NCI-H2081 (cell line): ENCODE measurements at places on chromosomes 5 and 9.

GRCh38 chr5:73973135-73973534 lies 347.1 kb downstream of the ARHGEF28 start:
- no peak for DNase-seq

DNA sequence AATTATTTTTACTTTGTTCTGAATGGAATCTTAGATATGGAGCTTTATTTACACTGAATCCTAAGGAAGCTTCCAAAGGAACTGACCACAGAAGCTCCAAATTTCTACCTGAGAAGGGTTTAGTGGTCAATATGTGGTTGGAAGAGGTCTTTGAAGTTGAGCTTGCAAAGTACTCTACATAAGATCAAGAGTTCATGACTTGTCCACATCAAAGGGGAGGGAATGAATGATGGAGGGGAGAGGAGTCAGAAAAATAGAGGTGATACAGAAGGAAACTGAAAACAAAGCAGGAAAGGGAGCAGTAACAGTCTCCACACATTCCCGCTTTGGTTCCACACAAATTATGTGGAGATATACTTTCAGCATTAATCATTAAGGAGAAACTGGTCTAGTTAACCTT lies 450.9 kb downstream of the HINT1 start:
- DNase-seq: no peak

- peak; percentile 21 for DNase-seq
Measured at GRCh38 chr5:31492869-31493268, 39.0 kb downstream of the DROSHA start.

DNA sequence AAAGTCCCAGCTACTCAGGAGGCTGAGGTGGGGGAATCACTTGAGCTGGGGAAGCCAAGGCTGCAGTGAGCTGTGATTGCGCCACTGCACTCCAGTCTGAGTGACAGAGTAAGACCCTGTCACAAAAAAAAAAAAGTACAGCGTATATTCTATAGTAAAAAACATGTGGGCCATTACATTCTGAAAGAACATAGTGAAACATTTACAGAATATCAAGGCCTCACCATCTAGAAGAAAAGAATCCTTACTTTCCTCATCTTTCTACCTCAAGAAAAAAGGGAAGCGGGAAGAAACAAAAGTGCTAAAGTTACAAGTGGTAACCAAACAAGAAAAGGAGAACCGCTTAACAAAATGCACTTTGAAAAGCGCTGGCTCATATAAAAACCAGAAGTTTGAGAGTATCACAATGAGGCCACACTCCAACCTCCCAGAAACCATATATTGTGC lies 5.7 kb upstream of the SYK start:
- DNase-seq: no peak

DNA sequence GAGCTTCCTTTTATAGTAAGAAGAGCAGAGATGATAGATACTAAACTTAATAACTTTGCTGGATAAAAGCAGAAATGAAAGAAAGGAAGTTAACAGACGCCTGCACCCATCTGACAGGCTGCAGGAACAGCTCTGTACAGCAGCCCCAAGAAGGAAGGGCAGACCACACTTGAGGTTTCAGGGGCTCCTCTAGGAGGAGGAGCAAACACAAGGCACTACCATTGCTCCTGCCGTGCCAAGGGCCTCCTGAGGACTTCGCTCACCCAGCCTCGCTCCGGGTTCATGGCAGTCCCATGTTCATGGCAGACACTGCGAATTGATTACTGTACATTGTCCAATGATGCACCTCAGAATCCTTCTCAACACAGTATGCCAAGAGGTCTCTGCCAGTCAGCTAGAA lies 85.1 kb downstream of the AMBP start:
- no peak for DNase-seq

DNA sequence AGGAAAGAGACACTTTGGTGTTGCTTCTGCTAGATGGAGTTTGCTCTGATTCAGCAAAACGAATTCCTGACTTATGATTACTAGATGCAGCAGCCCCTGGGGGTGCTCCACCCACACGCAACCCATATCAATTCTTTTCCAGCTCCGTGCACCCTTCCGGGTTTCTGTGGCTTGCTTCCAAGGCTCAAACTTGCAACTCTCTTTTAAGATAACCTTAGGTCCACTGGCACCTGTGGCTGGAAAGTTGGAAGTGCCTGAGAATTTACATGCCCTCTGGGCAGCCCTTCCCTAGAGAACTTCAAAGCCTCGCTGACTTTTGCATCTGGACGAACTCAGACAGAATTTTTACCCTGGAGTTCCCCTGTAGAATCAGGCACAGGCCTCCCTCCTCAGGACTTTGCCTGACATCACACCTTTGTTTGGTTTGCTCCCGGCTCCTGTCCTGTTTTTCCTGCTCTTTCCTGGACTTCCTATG lies 224.9 kb downstream of the SNX18 start:
- no peak for DNase-seq

- DNase-seq: no peak
Measured at GRCh38 chr9:90307891-90308290, 334.7 kb downstream of the DIRAS2 start.

DNA sequence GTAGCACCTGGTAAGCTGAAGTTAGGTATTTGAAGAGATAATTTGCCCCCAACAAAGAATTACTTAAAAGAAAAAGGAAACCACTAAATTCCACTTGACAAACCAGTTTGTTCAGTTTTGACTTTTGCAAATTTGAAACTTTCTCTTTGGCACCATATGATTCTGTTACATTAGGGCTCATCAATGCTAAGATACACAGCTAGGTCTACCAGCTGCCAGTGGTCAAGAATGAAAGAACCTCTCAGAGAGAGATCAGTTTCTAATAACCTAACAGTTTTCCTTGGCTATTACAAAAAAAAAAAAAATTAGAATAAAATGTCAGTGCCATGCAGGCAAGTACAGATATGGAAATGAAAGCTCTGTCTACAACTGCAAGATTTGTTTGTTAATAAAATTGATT lies 92.3 kb downstream of the CAAP1 start:
- peak; percentile 18 for DNase-seq

DNA sequence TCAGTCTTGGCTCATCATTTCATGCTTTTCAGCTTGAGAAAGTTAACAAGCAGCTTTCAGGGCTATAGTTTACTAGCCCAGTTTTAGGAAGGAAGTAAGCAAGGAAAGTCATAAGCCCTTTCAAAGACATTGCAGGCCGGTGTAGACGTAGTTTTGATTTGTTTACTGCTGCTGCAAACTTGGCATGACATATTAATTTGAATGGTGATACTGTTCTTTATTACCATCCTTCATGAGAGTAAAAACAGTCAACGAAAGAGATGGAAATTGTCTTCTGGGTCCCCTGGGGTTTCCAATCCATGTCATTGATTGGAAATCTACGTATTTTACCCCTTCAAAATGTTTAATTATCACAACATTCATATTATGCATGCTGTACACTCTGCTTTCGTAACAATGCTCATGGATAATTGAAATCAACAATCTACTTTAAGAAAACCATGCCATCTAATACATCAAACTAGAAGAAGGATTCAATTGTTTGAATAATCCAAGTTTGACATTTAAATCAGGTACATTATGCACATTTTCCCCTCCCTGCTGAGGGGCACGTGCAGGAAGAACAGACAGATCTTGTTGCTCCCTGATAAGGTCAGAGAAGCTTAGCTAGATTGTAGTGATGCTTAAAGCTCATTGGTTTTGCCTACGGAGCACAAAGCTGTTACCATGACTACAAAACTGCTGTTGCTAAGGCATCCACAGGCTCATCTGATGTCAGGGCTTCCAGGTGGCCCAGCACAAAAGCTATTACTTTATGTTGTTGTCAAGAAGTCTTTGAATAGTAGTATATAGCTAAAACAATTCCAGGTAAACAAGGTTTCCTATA lies 139.9 kb upstream of the PRLR start:
- DNase-seq: no peak

DNA sequence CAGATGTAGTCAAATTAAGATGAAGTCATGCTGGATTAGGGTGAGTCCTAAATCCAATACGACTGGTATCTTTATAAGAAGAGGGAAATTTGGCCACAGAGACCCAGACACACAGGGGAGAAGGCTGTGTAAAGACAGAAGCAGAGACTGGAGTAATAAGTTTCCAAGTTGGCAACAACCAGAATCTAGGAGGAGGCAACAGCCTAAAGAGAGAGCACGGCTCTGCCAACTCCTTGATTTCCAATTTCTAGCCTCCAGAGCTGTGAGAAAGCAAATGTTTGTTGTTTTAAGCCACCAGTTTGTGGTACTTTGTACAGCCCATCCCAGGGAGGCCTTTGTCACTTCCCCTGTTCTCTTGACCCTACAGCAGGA lies 74.4 kb downstream of the ATG10 start:
- DNase-seq: no peak

GRCh38 chr5:124372457-124372856 lies 374.0 kb downstream of the ZNF608 start:
- no peak for DNase-seq

DNA sequence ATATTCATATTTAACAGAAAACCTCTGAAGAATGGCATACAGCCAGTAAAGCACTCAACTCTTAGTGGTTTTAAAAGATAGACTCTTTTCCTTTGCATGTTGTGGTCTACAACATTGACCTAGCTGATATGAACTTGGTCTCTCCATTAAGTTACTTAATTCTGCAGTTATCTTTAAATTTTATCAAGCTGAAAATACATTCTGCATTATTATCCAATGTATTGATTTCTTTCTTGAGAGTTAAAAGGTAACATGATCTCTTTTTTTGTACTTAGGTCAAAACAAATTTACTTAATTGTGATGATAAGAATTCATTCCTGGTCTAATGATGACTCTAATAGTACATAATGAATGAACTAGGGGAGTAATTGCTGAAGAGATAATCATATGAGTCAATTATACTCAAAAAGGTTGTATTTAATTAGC lies 132.9 kb downstream of the STARD4 start:
- DNase-seq: no peak

- DNase-seq: no peak
Measured at GRCh38 chr9:114016101-114016500, 62.0 kb downstream of the AMBP start.

GRCh38 chr9:84583866-84584265 lies 85.7 kb upstream of the NTRK2 start:
- no peak for DNase-seq

DNA sequence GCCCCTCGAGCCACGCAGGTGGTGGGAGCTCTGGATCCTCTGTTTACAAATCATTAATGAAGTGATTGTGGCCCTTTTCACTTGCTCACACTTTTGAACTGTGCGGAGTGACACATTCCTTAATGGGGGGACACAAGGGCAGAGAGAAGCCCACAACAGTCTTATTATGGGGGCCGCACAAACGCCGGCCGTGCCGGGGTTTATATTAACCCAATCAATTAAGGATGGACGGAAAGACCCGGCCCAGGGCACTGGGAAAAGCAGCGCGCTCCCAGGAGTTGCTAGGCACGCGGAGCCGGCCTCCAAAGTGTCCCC lies 634.8 kb downstream of the IRX1 start:
- no peak for DNase-seq

GRCh38 chr5:38672059-38672788 lies 115.8 kb upstream of the LIFR start:
- no peak for DNase-seq

- no peak for DNase-seq
Measured at GRCh38 chr9:83209188-83209731, 146.3 kb upstream of the RASEF start.

GRCh38 chr5:4216142-4216541 lies 620.5 kb downstream of the IRX1 start:
- DNase-seq: no peak

DNA sequence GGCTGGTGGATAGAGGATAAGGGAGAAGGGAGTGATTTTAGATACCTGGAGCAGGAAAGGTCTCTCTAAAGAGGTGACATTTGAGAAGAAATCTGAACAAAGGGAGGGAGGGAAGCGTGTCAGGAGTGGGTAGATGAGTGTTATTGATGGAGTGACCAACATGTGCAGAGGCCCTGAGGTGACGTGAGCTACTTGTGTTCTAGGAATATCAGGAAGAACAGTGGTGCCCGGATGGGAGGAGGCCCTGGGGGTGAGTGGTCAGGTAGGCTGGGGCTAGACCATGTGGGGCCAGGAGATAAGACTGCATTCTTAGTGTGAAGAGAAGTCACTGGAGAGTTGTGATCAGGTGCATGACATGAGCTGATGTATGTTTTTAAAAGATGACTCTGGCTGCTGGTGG lies 256.2 kb downstream of the ARHGAP26 start:
- no peak for DNase-seq

DNA sequence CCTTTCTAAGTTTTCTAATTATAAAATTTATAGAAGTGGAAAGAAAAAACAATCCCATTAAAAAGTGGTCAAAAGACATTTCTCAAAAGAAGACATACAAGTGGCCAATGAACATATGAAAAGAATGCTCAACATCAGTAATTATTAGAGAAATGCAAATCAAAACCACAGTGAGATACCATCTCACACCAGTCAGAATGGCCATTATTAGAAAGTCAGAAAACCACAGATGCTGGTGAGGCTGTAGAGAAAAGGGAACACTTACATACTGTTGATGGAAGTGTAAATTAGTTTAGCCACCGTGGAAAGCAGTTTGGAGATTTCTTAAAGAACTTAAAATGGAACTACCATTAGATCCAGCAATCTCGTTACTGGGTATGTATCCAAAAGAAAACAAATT lies 23.7 kb upstream of the PLPP1 start:
- DNase-seq: no peak
